Activated naive CD4-positive, alpha-beta T cell (primary cell): ENCODE measurements at places on chromosomes 12 and 14.

DNA sequence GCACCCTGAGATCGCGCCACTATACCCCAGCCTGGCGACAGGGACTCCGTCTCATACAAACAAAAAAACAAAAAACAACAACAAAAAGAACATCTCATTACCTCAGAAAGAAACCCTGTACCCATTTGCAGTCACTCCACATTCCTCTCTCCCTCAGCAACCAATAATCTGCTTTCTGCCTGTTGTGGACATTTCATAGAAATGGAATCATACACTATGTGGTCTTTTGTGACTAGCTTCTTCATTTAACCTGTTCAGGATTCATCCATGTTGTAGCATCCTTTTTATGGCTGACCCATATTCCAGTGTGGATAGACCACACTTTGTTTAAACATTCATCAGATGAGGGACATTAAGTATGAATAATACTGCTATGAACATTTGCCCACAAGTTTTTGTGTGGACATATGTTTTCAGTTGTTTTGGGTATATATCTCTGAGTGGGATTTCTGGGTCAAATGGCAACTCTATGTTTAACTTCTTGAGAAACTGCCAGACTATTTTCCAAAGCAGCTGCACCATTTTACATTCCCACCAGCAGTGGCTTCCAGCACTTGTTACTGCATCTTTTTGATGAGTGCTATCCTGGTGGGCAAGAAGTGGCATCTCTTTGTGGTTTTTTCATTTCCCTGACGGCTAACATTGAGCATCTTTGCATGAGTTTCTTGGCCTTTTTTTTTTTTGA, 5.9 kb upstream of the RCOR1 start:
- no peak for DNase-seq

GRCh38 chr14:23895480-23895879, 58.1 kb upstream of the DHRS4 start:
- DNase-seq, result no peak

GRCh38 chr12:102342281-102343006, 137.9 kb downstream of the IGF1 start:
- DNase-seq, result no peak

DNA sequence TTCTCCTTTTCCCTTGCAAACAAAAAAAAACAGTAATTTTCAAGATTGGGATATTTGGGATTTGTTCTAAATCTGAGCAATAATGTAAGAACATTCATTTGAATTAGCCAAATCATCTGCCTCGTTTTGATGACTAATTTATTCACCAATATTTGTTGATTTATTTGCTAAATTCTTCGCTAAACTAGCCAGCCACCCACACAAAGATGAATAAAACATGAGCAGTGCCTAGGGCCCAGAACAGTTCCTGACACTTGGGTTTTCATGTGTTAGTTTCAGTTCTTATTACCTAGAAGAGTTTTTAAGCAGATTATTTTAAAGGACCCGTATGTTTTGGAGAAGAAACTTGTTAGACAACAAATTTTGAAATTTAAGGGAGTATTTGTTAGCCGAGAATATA, 1.4 kb downstream of the ETNK1 start:
- DNase-seq, result no peak

- no peak for DNase-seq
Observed at GRCh38 chr12:127642208-127642607, 624.8 kb upstream of the TMEM132C start.

DNA sequence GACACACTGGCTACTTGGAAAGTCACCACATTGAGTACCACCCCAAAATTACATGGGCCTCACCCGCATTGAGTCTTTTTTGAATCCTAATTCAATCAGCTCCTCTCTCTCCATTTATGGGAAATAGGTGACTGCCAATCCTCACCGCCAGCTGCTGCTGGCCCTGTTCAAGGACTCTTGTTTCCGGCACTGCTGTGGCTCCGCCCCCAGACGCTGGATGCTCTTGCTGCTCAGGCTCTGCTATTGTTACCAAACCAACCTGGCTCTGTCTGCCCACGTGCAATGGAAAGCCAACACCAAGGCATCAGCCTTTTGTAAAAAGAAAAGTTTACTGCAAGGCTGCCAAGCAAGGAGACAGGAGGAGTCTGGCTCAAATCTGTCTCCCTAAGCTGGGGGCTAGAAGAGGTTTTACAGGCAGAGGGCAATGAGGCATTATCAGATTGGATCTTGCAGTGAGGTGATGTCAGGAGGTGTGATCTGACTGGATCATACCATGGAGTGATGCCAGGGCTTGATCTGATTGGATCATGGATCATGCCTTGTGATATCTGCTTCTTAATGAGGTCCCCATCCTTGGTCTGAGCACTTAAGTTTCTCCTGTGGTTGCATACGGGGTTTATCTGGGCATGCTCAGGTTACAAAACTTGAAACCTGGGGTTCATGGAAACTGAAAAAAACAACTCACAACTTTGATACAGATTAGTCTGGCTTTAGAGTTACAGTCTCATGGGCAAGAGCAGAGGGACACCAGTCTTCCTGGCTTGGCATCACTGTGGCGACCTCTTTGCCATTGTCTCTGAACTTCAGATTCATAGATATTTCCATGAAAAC, 117.1 kb upstream of the SLC35F4 start:
- no peak for DNase-seq

GRCh38 chr12:54606556-54606955, 18.1 kb upstream of the PPP1R1A start:
- DNase-seq, result no peak

GRCh38 chr12:53777412-53777811, 25.6 kb upstream of the CISTR start:
- DNase-seq, result no peak

DNA sequence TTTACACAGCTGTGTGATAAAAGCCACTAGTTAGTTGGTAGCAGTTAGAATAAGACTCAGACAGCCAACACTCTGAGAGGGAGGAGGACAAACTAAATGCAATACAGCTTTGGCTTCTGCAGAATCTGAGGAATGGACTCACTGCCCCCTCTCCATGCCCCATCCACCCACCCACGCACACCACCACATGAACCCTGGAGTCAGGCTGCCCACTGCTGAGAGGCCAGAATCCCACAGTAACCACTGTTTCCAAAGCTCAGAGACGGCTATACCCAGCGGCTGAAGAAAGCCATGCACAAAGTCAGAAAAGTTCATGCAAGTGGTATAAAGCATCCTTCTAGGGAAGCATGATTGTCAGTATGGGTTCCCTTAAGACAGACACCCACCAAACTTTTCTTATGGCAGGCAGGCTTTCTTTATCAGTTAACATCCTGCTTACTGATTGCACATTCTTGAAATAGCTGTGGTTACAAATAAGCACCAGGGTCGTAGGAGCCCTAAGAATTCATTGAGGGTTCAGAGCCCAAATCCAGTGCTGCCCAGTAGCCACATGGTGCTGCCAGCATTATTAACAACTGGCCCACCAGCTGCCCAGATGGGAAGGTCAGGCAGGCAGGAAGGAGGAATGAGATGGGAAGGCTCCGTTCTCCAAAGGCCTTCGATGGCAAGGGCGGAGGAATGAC, 61.5 kb downstream of the NT5DC3 start:
- no peak for DNase-seq

- DNase-seq, result no peak
Observed at GRCh38 chr14:68849416-68849815, 56.5 kb upstream of the ZFP36L1 start.

DNA sequence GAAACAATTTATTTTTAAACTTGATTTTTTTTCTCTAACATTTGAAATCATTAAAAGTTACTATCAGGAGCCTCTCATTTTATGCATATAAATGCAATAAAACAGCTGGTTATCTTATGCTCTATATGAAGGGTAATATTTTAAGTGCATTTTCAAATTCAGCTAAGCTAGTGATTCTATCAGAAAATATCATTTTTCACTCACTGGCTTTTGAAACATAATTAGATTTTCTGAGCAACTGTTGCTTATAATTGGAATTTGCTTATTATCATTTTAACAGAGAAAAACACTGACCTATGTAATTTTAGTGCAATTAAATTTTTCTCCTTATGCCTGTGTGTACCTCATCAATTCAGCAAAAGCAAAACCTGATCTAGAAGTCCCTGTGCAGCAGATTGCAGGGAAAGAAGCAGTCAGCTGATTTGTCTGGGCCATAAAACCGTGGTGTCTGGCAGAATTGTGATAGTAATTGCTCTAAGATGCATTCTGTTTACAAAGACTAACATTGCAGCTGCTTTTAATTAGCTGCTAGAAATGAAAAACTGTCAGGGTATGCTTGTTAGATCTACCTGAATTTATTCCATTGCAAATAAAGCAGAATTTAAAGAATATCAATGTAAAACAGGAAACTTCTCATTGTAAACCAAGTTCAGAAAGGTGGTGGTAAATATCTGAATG, 75.0 kb downstream of the BICD1 start:
- DNase-seq, result no peak

- DNase-seq, result no peak
Observed at GRCh38 chr12:26425587-26426260, 230.4 kb downstream of the SSPN start.

DNA sequence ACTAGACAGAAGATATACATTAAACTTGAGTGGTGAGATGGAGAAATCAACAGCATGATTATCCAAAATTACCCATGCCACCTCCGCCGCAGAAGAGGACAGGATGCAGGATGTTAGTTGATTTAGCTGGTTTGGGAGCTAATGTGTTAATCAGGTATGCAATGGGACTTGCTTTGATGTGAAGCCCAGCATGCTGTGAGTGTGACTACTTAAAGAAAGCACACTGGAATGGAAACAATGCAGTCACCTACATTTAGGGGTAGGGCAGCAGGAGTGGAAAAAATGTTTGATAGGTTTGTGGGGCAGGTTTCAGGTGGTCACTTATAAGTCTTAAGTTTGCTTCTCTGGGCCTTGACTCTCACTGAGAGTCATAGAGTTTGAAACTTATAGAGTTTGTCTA, 170.0 kb upstream of the DAAM1 start:
- DNase-seq, result no peak

DNA sequence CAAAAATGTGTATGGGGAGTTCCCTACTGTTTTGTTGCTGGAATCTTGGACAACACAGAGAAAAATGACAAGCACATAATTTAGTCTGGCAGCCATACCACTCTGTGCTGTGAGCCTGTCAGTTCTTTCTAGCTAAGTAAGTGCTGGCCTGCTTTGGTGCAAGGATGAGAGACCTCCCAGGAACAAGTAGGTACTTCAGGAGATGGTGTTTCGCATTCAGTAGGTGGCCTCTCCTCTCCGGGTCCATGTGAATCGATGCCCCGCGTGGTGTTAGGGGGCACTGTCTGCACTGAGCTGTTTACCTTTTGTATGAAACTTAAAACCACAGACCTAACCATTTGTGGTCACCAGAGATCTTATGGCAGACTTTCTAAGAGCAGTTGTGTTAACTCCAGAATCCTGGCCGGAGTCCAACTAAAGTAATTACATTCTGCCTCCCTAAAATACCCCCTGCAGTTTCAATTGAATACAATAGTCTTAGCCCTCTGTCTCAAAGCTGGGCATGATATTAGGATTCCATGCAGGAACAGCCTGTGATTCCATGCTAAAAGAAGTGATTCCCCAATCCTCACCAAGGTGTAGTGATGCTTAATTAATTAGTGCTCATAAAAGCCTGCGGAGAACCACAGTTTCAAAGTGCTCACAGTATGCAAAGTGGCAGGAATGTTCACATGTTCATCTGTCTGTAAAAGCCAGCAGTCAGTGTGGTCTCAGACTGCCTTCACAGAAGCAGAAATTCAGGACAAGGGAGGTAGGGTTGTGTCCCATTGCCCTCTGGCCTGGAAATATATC, 64.2 kb downstream of the LLPH start:
- no peak for DNase-seq

DNA sequence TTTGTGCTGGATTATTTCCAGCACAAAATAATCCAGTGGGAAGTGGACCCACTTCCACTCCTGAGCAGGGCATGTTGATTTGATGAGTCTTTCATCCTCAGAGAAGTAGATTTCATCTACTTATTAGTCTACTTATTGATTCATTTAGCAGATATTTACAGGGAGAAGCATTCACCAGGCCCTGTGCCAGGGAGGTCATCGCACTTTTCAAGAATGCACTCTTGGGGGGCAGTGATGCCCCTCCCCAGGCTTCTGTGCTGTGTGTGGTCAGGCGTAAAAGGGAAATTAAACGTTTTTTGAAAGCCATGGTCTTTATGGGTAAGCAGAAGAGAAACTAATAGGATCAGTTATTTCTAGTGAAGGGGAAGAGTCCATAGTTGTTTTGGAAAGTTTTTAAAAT, 610.7 kb upstream of the TMEM132C start:
- DNase-seq, result no peak

DNA sequence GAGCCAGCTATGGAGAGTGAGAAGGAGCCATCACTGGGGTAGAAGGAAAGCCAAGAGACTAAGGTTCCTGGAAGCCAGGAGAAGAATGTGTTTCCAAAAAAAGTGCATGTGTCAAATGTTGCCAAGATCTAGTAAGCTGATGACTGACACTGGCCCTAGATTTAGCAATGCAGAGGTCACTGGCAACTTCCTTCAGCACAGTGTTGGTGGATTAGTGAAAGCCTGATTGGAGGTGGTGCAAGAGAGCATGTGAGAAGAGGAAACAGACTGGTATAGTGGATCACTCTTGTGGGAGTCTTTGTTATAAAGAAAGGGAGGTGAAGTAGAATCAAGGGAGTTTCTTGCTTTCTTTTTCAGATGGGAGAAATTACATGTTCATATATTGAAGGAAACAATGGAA, 34.1 kb upstream of the CHGA start:
- DNase-seq, result no peak

GRCh38 chr12:13631873-13632272, 349.5 kb downstream of the GRIN2B start:
- DNase-seq, result no peak

DNA sequence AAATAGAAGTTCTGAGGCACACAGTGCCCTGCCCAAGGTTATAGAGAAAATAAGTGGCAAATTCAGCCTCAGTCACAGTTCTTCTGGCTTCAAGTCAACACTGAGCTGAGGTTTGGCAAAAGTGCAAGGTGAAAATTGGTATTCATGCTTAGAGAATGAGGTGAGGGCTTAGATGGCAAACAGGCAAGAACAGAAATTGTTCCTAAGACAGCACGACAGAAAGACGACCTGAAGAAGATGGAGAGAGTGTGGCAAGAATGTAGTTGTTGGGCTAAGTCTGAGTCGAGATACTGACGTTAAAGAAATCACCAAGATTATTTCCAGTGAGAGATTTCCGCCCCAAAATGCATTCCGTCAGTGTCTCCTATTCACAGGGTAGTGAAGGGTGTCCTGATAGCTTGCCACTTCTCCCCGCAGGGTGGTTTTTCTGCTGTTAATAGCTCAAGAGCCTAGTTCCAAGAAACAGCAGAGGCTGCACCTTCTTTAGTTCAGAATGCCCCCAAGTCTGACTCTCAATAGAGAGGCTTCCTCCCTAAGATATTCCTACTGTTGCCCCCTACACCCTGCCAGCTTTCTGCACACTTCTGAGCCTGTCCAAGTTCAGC, 260.8 kb upstream of the AMIGO2 start:
- no peak for DNase-seq
